ENCODE measurements at places on chromosomes 13 and 19.

DNA sequence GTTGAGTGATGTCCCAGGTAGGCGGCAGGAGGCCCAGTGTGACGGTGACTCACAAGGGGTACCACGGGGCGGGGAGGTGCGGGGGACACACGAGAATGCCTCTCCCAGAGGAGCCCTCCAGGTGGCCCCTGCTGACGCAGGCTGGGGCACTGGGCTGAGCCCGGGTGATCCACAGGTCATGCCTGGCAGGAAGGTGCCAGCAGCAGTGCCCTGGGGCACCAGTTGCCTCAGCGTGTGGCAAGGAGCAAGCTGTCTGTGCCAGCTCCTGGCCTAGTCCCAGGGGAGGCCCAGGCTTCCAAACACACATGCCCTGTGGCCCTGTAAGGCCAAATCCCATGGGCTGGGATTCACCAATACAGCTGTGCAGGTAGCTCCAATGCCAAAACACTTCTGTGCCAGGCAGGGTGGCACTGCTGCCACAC lies 28.0 kb downstream of the AKT2 start:
- peaks cover 7% of the 10 kb centered on the region for H3K4me1 ChIP-seq
- no peaks in the 10 kb centered on the region for H3K27me3 ChIP-seq
- DNase-seq, result no peak
- peaks cover under 1% of the 10 kb centered on the region for H3K36me3 ChIP-seq
- H3K27ac ChIP-seq, result no peak overlapping the region
- H3K4me3 ChIP-seq, result no peak overlapping the region

- H3K36me3 ChIP-seq, result no peaks in the 10 kb centered on the region
- no peak for DNase-seq
- peaks cover 16% of the 10 kb centered on the region for H3K27me3 ChIP-seq
- H3K4me1 ChIP-seq, result peaks cover 7% of the 10 kb centered on the region
Observed at GRCh38 chr19:44762038-44762437, 13.5 kb downstream of the BCL3 start.

DNA sequence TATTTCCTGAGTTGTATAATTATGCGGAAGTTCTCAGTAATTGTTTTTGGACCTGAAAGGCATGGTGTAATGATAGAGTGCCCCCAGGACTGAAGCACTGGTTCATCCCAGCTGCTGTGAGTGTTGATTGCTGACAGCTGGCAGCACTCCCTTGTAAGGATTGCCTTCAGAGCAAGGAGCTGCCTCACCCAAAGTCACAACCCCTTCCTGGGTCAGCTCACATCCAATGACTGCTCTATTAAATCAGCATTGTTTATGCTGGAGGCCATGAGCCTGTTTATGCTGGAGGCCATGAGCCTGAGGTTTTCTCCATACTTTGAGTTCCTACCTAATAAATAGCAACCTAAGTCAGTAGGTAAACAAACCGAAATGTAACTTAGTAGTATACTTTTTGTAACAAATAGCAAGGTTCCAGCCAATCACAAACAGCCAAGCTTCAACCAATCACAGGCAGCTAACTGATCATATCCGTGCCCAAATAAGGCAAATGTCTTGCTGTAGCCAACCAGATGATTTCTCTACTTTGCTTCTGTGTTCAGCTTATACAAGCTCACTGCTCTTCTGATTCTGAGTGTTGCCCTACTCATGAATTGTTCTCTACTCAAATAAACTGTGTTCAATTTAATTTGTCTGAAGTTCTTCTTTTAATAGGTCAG lies 11.7 kb upstream of the SPACA6 start:
- no peaks in the 10 kb centered on the region for H3K4me1 ChIP-seq
- no peak overlapping the region for H3K4me3 ChIP-seq
- no peak overlapping the region for H3K27ac ChIP-seq
- H3K36me3 ChIP-seq, result no peaks in the 10 kb centered on the region

DNA sequence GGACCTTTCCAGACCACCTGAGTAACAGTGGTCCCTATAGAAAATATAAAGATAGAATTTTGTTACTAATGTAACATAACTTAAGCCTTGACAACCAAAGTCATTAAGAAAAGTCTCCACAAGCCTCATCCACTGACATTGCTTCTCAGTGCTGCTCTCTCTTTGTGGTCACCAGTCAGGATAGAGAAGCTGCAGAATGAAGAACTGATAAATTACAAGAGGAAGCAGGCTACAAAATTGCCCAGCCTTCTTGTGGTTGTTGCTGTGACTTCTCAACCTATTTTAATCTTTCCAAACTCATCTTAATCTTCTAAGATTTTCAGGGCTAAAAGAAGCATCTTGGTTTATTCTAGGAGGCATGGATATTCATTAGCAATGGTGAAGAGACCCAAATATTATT lies 343.8 kb downstream of the MZT1 start:
- no peaks in the 10 kb centered on the region for H3K4me1 ChIP-seq
- H3K4me3 ChIP-seq, result no peak overlapping the region
- no peaks in the 10 kb centered on the region for H3K36me3 ChIP-seq
- no peak for DNase-seq
- no peaks in the 10 kb centered on the region for H3K27me3 ChIP-seq

DNA sequence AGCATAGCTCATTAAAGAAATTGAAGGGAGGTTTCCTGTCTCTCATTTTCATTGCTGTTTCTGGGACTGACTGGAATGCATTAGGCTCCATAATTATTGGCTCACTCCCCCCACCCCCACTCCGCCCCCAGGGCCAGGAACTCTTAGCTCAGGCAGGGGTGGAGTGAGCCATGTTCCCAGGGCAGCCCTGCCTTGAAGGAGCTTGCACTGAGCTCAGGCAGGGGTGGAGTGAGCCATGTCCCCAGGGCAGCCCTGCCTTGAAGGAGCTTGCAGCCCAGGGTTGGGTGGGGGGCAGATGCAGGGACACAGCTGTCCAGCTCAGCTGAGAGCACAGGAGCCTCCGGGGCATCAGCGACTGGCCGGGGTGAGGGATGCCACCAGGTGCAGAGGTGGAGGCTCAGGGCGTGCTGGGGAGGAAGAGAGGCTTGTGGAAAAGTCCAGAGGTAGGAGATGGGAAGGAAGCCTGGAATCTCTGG lies 39.1 kb upstream of the TFDP1 start:
- DNase-seq, result no peak
- H3K27me3 ChIP-seq, result no peaks in the 10 kb centered on the region
- H3K4me3 ChIP-seq, result no peak overlapping the region
- no peaks in the 10 kb centered on the region for H3K36me3 ChIP-seq

GRCh38 chr19:58294743-58295374 lies 10.3 kb upstream of the ERVK3-1 start:
- no peak for DNase-seq
- no peaks in the 10 kb centered on the region for H3K27me3 ChIP-seq
- no peak overlapping the region for H3K27ac ChIP-seq

DNA sequence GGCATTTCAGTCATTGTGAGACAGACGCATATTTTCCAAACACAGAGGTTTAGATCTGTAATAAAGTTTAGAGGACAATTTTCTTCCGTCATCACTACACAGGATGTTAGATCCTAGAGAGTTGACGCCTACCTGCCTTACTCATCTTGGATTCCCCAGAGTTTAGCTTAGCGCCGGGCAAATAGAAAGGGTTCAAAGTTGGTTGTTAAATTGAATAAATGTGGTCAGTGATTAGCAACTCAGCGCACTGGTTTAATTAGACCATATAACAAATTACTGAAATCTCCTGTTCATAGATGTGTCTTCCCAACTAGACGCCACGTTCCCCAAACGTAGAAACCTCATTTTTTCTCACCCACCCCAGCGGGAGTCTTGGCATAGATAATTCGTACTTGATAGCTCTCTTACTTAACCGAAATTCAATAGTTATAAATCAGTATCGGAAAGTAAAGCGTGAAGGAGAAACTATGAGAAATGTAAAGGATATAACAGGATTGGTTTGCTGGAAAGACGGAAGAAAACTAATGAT lies 726 bp upstream of the UFM1 start:
- H3K27me3 ChIP-seq, result no peaks in the 10 kb centered on the region
- peak overlapping the region; percentile 73 for H3K4me3 ChIP-seq
- DNase-seq, result no peak
- 0 out of 2 replicates have a peak overlapping the region, but pooled peaks have one; percentile 33 for H3K27ac ChIP-seq
- peaks cover 37% of the 10 kb centered on the region for H3K4me1 ChIP-seq

GRCh38 chr19:47247308-47247990 lies 8.9 kb upstream of the CCDC9 start:
- peaks cover 8% of the 10 kb centered on the region for H3K27me3 ChIP-seq
- no peaks in the 10 kb centered on the region for H3K36me3 ChIP-seq
- DNase-seq, result peak; percentile 86
- H3K4me3 ChIP-seq, result no peak overlapping the region
- peaks cover 7% of the 10 kb centered on the region for H3K4me1 ChIP-seq
- H3K27ac ChIP-seq, result 0 out of 2 replicates have a peak overlapping the region, but pooled peaks have one; percentile 61

GRCh38 chr13:23934520-23934919 lies 37.2 kb upstream of the C1QTNF9B start:
- H3K36me3 ChIP-seq, result no peaks in the 10 kb centered on the region
- H3K4me1 ChIP-seq, result no peaks in the 10 kb centered on the region
- no peak overlapping the region for H3K4me3 ChIP-seq
- DNase-seq, result no peak

DNA sequence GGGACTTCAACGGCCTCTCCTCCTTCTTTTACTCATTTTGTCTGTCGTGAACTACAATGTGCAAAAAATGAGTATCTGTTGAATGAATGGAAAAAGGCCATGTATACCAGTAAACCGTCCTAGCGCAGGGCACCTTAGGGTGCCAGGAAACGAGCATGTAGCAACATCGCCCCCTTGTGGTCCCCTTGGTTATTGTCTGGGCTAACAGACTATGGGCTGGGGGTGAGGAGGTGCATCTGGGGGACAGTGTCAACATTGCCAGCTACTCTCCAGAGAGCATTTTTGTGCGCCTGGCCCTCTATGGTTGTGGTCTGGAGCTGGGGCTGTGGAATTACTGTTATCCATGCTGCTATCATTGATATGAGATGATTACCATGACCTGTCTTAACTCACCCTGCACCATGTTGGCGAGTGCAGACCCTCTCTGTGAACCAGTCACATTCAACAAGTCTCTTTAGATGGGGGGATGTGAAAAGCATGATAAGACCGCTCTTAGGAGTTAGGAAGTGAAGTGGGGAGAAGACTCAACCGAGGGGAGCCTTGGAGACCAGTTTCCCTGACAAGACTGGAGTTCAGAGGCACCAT lies 22.8 kb upstream of the SIGLEC11 start:
- H3K27me3 ChIP-seq, result no peaks in the 10 kb centered on the region
- no peak overlapping the region for H3K4me3 ChIP-seq
- no peak overlapping the region for H3K27ac ChIP-seq
- H3K36me3 ChIP-seq, result no peaks in the 10 kb centered on the region
- no peaks in the 10 kb centered on the region for H3K4me1 ChIP-seq
- DNase-seq, result peak; percentile 80

- 0 out of 2 replicates have a peak, but pooled peaks cover 3% of the 10 kb centered on the region for H3K4me1 ChIP-seq
- no peaks in the 10 kb centered on the region for H3K27me3 ChIP-seq
- H3K36me3 ChIP-seq, result no peaks in the 10 kb centered on the region
- DNase-seq, result no peak
Observed at GRCh38 chr19:50462970-50463369, 13.3 kb upstream of the EMC10 start.

DNA sequence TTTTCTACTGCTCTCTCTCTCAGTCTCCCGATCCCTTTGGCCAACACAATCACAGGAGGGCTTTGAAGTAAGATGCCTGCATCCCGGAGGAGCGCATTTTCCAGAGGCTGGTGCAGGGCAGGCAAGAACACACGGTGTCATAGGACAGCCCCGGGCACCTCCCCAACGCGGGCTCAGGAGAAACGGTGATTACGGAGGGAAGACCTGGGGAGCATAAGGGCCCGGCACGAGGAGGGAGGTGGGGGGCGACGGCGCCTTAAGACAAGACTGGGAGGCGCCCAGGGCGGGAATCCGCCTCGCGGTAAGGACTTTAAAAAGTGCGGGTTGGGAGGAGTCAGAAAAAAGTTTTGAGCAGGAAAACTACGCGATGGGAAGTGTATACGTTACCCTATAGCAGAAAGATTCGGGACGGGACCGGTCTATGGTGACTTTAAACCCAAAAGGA lies 18.7 kb upstream of the ZNF888 start:
- H3K4me1 ChIP-seq, result peaks cover 33% of the 10 kb centered on the region
- H3K27ac ChIP-seq, result peak overlapping the region; percentile 74
- DNase-seq, result peak; percentile 65
- peak overlapping the region; percentile 97 for H3K4me3 ChIP-seq

- no peaks in the 10 kb centered on the region for H3K4me1 ChIP-seq
- no peaks in the 10 kb centered on the region for H3K36me3 ChIP-seq
- no peak overlapping the region for H3K4me3 ChIP-seq
Observed at GRCh38 chr19:28563964-28564921, 648.7 kb downstream of the UQCRFS1 start.

DNA sequence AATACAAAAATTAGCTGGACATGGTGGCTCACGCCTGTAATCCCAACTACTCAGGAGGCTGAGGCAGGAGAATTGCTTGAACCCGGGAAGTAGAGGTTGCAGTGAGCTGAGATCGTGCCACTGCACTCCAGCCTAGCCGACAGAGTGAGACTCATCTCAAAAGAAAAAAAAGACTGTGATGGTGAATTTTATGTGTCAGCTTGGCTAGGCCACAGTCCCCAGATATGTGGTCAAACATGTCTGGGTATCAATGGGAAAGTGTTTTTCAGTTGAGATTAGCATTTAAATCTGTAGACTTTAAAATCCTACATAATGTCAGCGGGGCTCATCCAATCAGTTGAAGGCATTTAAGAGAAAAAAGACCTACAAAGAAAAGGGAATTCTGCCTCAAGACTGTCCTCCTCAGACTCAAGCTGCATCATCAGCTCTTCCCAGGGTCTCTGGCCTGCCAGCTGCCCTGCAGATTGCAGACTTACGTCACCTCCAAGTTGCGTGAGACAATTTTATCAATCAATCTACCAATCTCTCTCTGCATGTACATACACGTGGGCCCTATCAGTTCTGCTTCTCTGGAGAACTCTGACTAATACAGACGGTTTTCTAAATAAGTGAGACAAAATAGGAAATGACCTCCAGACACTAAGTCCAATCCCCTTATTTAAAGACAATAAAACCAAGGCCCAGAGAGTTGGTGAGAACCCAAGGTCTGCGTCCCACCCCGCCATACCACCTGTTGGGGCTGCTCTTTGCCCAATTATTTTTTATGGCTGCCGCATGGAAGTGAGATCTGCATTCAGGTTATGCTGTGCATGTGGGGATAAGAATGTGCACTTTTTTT lies 99.2 kb downstream of the ABCC4 start:
- H3K36me3 ChIP-seq, result no peaks in the 10 kb centered on the region
- H3K4me1 ChIP-seq, result no peaks in the 10 kb centered on the region
- no peak for DNase-seq
- no peak overlapping the region for H3K27ac ChIP-seq
- no peak overlapping the region for H3K4me3 ChIP-seq

DNA sequence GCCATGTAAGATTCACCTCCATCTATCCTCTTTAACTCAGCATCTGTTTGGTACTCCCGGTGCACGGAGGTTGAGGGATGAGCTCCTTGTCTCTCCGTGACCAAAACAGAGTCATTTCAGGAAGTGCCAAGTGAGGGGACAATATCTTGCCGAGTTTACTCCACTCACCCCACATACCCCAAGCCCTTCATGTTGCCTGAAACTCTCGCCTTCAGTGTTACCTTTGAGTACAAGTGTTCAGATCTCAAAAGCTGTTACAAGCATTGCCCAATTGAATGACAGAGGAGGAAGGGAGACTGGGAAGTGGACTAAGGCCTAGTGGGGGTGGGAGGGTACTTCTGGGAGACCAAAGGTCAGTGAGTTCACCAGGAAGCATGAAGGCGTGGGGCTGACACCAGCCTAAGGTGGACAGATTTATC lies 6.0 kb upstream of the SIGLEC12 start:
- H3K36me3 ChIP-seq, result no peaks in the 10 kb centered on the region
- no peaks in the 10 kb centered on the region for H3K27me3 ChIP-seq
- H3K4me3 ChIP-seq, result no peak overlapping the region
- no peak for DNase-seq
- no peak overlapping the region for H3K27ac ChIP-seq
